ENCODE measurements at places on chromosomes 5 and 9.

DNA sequence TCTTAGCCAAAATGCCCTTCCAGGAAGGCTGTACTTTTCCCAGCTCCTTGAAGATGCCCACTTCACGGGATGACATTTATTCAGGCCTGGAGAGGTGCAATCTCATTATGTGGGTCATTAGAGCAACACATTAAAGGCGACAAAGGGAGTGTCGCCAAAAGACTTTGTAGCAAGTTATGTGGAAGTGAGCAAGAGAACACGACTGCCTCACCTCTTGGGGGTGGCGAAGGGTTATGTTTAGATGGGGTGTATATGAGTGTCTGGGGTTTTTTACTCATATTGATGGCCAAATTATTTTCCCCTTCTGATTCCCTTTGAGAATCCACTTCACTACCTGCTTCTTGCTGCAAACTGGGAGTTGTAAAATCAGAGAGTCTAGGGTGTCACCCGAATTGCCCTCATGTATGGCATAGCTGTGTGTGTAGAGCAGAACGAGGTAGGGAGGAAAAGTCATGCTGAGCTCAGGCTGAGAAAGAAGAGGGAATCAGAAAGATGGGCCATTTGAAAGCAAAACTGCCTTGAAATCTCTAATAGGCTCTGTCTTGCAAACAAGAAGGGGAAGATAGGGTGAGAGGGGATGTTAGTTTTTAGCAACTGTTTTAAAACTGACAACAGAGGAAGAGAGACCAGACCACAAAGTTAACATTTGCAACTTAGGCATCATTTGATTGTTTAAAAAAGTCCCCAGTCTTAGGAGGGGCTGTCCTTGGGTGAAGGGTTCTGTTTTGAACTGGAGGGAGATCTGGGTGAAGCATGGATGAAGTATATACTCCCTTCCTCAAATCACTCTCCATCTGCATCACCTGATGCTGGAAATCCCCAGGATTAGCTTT lies 97.1 kb upstream of the IL12B start:
- DNase-seq, result no peak

DNA sequence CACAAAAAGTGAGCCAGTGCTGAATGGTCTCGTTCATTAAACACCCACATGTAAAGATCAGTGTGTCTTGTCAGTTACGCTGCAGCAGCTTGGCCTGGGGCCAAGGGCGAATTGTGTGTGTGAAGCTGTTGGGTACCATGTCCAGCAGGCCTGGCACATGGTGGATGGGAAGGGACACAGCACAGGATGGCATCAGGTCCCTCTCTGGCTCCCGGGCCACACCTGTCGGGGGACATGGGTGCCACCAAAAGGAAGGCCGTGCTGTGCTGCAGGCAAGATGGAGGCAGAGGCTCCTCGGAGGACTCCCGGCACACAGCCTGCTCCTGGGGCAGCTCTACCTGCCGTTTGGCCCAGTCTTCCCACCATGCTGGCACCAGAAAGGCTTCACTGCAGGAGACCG lies 32.0 kb downstream of the NKD2 start:
- DNase-seq, result no peak

DNA sequence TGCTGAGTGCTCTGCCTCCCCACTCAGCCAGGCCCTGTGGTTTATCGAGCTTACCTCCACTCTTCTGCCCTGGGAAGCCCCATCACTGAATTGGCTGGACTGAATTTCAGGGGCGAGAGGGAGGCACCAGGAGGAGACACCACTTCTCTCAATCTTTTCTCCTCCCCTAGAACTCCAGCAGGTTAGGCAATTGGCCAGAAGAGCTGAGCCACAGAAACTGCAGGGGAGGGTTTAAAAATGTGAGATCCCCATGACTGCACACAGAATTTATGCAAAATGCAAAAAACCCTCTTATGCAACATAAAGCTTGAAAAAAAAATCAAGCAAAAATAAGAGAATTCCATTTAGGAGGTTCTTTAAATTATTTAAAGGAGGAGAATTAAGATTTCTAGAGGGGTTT lies 29.9 kb downstream of the TUT7 start:
- no peak for DNase-seq

GRCh38 chr9:90612957-90613356 lies 29.7 kb downstream of the DIRAS2 start:
- DNase-seq, result no peak

DNA sequence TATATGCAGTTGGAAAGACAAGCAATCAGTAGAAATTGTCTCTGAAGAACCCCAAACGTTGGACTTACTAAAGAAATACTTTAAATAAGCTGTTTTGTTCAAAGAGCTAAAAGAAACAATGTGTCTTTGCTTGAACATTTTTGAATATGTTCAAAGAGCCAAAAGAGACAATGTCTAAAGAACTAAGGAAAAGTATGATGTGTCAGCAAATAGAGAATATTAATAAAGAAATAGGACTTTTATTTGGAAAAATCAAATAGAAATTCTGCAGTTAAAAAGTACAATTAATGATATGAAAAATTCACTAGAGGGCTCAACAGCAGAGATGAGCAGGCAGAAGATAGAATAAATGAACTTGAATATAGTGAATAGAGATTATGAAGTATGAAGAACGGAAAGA lies 19.2 kb downstream of the TAS2R1 start:
- DNase-seq, result no peak

GRCh38 chr5:73820326-73820725 lies 194.3 kb downstream of the ARHGEF28 start:
- no peak for DNase-seq

DNA sequence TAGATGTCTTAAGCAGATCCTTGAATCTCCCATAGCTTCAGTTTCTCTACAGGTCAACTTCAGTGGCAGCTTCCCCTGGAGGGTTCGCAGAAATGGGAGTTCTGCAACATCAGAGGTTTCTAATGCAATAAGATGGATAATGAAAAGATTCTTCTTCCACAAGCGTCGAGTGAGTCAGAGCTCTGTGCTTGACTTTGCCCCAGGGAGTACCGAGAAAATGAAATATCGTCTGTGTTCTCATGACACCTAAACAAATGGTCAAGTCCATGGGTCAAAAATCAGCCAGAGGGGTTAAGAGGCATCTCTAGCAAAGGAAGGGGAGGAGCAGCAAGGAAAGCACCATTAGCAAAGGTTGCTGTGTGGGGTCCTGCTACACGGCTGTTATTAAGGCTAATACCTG lies 3.2 kb upstream of the ADRA1B start:
- DNase-seq, result no peak

GRCh38 chr5:5154733-5155132 lies 14.6 kb downstream of the ADAMTS16 start:
- DNase-seq, result no peak

GRCh38 chr5:139426203-139426885 lies 13.0 kb downstream of the DNAJC18 start:
- no peak for DNase-seq

DNA sequence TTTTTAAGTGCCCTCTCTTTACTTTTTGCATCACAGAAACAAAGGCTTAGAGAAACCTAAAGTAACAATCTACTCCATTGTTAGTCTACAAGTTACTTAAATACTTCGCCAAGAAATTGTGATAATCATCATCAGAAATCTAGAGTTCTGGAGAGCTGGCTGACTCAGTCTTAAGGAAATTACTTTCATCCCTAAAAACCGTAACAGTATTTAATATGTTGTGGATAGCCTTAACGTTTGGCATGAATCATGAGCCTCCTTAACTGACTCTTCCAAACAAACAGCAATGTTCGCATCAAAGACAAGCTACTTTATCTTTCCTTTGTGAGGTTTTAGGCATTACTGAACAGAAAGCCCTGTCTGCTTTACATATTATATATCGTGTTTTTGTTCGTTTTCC lies 128.7 kb downstream of the NIPBL start:
- DNase-seq, result no peak

- no peak for DNase-seq
These were observed 220.7 kb upstream of the MSX2 start for GRCh38 chr5:174503461-174504265.

DNA sequence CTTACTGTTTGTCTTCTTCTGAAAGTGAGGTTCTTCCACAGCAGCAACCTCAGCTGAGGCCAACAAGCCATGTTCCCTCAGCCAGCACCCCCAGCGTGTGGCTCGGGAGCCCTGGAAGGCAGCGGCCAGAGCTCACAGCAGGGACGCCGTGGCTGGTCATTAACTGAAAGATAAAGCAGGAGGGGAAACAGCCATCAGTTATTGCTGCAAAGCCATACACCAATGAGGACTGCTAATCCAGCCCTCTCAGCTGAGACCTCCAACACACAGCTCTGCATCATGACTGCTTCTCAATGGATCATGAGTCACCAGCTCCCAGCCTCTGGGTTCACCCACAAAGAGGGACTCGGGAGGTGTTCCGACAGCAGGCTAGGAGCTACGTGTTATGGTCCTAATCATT lies 24.3 kb downstream of the ABCA1 start:
- no peak for DNase-seq
